ENCODE measurements at places on chromosomes 13 and 19.

DNA sequence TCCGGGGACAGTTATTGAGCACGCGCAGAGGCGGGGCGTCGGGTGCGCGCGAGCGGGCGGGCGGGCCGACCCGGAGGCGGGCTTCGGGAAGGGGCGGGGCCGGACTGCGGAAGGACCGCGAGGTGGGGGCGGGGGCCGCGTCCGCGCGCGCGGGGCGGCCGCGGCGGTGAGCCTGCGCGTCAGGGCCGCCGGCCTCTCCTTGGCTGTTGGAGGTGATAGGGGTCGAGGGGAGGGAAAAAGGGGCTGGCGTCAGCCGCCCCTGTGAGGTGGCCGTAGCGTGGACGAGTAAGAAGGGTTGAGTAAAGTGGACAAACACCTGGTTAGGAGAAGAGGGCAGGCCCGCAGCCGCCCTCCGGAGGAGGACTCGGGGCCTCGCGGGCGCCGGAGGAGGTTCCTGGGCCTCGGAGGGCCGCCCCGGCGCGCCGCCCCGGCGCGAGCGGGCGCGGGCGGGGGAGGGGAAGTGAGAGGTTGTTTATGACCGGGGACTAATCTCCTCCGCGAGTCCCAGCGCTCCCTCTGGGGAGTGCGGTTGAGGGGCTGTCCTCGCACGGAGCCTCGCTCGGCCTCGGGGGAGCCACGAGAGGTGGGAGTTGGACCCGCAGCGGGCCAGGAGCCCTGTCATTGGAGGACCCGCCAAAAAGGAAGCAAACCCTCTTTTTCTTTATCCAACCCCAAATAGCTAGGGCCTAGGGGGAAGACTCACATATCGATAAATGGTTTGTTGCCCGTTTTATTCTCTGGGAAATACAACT lies 547 bp upstream of the INTS6 start:
- DNase-seq: no peak

GRCh38 chr13:73428137-73428536 lies 369.3 kb downstream of the KLF5 start:
- DNase-seq: peak; percentile 58

- DNase-seq: peak; percentile 43
Measured at GRCh38 chr13:36918246-36919131, 1.5 kb downstream of the SMAD9 start.

- DNase-seq: no peak
Measured at GRCh38 chr13:61275251-61275650, 140.4 kb downstream of the PCDH20 start.

- no peak for DNase-seq
Measured at GRCh38 chr19:32673573-32673972, 1.4 kb downstream of the ANKRD27 start.

- DNase-seq: no peak
Measured at GRCh38 chr13:33313504-33313903, 27.9 kb upstream of the STARD13 start.

DNA sequence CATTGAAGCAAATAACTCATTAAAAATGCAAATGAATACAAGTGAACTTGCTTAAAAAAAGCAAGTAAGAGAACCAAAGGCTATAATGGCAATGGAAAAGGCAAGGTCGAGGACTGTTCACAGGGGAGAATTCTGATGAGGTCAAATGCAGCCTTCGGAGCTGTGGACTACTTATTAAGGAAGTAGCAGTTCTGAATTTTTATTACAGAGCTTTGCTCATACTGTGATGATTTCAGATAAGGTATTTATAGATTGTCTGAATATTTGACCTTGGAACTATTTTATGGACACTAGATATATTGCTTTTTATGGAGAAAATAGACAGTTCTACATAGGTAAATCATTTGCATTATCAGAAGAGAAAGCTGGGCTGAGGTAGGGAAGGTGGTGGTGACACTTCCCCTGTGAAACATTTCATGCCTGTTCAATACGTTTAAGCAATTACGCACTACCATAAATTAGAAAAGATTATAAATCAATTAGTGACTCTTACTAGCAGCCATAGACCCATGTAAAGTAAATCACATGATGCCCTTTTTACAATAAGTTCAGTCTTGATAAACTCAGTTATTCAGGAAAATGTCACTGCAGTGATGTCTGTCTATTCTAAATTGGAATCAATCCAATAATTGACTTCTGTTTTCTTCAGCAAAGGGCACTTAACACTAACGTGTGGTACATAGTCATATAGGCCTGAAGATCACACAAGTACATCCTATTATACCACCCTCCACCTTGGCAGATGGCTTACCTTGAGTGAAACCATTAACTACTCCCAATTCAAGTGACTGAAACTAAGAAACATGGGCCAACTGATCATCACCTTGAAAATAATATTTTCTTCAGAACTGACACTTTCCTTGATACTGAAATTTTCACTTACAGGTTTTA lies 260.0 kb downstream of the KLF12 start:
- no peak for DNase-seq

DNA sequence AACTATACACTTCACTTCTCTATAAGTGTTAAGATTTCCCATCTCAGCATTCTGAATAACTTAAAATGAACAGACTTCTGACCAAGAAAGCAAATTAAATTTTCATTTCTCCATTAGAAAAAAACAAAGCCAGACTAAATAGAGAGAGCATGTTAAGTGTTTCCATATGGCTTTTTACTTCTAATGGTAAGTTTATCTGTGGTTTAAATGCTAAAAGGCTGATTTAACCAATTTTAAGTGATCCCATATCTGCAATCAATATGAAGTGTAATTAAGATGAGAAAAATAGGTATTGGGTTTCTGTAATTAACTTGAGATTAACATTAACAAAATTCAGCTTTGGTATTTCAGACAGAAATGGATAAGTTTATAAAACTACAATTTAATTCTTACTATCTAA lies 107.8 kb downstream of the ELF1 start:
- DNase-seq: no peak

DNA sequence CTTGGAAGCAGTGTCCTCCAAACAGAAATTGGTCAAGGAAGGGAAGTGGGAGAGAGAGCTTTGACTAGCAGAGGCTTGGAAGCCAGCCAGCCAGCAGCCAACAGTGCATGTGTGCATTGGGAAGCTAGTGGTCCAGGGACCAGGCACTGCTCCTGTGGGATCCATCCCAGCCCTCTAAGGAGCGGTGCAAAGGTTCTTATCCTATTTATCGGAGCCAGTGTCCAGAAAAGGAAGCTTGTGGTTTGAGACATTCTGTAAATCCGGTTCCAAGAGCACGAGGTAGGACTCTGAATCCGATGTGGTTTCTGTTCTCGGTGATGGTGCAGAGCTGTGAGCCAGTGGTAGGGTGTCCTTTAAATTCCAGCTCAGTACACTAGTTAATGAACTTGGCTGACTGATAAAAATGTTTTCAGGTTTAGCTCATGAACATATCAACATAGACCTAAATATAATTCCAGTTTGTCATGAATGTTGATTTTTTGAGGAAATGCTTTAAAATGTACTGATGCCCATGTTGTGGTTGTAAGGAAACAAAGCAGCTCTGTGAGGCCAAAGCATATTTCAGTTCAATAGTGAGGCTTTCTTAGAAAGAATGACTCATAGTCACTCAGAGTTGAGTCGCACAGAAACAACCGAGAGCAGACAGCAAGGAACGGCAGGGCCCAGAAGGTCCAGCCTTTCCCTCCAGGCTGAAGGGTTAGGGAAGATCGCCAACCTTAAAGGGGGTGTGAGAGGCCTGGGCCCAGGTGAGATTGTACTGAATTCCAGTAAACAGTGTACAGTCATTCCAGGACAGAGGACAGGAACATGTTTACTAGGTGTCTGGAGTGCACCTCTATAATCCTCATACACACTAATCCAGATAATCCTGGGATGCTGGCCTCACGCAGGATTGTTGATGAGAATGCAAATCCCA lies 21.5 kb upstream of the GARRE1 start:
- peak; percentile 93 for DNase-seq

- peak; percentile 99 for DNase-seq
Measured at GRCh38 chr13:30743319-30744055, 8.1 kb downstream of the ALOX5AP start.

GRCh38 chr13:73411067-73411809 lies 352.4 kb downstream of the KLF5 start:
- peak; percentile 8 for DNase-seq

DNA sequence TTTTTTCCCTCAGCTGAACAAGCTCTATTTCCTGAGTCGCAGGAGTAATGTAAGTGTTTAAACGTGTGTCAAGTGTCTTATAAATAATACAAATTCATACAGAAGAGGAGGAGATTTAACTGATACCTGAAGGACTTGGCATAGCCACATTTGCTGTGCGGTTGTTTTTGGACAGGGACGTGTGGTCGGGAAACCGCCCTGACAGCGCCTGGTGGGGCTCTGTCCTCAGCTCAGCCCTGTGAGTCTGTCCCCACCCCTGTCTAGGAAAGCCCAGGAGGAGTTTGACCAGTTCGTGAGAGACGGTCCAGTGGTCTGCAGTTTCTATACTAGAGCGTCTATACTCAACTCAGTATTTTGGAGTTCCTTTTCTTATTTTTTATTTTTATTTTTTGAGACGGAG lies 16.7 kb downstream of the ZIC2 start:
- no peak for DNase-seq

- DNase-seq: no peak
Measured at GRCh38 chr19:33343859-33344572, 29.5 kb upstream of the CEBPG start.

DNA sequence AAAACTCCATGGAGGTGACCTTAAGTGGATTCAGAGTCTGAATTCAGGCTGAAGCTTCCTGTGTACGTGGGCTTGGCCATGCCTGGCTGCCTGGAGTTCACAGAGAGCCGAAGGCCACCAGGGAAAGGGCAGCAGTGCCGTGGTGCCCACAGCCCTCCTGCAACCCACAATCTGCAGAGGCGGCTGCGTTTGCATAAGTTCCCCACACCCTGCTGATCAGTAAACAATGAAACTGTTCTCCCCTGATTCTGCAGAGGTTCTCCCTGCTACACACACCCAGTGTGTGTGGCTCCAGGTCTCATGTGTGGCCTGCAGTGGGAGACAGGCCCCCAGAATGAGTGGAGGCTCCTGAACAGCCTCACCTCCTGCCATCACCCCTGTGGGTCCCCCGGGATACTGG lies 126.9 kb upstream of the SLC7A1 start:
- DNase-seq: no peak

DNA sequence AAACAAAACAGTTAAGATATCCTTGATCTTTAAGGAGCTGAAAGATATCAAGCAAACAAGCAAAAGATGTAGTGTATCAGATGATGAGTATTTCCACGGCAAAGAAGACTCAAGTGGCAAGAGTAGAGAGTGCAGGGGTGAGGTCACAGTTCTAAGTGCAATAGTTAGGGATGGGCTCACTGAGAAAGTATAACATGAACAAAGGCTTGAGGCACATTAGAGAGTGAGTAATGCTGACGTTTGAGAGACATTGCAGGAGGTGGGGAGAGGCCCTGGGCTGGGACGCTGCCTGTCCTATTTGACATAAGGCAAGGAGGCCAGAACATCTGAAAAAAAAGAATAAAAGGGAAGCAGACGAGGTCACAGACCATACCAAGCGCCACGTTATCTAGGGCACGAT lies 1.4 kb downstream of the DUXA start:
- peak; percentile 28 for DNase-seq

DNA sequence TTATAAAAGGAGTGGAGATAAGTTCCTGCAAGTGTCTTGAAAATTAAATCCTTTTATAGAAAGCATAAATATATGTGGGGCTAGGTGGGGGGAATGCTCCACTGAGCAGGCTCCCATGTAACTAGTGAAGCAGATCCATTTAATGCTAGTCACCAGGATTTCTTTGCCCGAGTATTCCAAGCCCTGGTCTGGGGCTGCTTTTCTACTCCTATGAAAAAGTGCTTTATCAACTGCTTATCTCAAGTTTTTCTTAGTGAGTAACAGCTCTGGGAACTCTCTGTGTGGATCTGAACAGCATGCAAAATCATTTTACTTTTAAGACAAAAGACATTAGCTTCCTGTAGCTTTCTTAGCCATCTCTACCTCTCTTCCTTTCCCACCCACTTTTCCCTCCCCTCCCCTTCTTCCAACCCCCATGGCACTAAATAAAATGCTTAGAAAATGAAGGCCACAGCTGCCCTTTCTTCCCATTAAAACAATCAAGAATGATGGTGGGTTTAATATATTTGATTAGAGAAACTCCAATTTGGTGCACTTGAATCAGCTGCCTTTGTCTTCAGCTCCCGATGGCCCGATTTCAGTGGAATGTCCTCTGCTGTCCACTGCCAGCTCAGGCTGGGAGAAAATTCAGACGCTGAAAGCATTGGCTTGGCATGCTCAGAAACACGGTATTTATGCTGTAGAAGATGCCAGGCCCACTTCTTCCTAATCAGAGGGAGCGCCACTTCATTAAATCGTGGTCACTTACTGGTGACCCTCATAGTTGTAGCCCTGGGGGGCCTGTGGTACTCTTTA lies 475.1 kb downstream of the FOXO1 start:
- DNase-seq: no peak

- DNase-seq: no peak
Measured at GRCh38 chr13:66003558-66003957, 1226.6 kb downstream of the PCDH9 start.

DNA sequence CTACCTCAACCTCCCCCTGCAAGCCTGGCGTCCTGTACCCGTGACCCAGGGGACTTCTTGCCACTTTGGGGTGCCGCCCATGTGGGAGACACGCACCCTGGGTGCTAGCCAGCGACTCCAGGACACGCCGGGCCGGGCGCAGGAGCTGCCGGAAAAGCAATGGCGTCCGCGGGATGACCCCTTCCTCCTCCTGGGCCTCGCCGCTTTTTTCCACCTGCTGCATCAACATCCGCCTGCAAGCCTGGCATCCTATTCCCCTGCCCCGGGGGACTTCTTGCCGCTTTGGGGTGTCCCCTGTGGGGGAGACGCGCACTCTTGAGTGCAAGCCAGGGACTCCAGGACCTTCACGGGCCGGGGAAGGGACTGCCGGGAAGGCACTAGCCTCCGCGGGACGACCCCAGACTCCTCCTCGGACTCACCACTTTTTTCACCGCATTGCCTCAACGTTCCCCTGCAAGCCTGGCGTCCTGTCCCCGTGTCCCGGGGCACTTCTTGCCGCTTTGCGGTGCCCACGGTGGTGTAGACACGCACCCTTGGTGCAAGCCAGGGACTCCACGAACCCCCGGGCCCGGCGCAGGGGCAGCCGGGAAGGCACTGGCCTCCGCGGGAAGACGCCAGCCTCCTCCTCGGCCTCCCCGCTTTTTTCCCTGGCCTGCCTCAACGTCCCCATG lies 237.8 kb downstream of the TUBA3C start:
- DNase-seq: no peak

- DNase-seq: no peak
Measured at GRCh38 chr19:1521636-1522035, 2.2 kb upstream of the PLK5 start.

GRCh38 chr13:54879036-54879435 lies 1850.4 kb downstream of the OLFM4 start:
- no peak for DNase-seq

- no peak for DNase-seq
Measured at GRCh38 chr13:109575821-109576220, 210.6 kb downstream of the IRS2 start.

GRCh38 chr13:45681113-45681512 lies 21.0 kb upstream of the CBY2 start:
- DNase-seq: no peak

GRCh38 chr19:16940626-16941025 lies 51.8 kb downstream of the F2RL3 start:
- no peak for DNase-seq

GRCh38 chr13:32940601-32941000 lies 75.6 kb upstream of the KL start:
- DNase-seq: no peak

Measured in ELR (cell line).